ENCODE measurements at places on chromosomes 7 and 10. TPM values are rescaled to one million over a fixed set of nuclear protein-coding genes. Genes with fewer than 3 reads are reported as not detected.

DNA sequence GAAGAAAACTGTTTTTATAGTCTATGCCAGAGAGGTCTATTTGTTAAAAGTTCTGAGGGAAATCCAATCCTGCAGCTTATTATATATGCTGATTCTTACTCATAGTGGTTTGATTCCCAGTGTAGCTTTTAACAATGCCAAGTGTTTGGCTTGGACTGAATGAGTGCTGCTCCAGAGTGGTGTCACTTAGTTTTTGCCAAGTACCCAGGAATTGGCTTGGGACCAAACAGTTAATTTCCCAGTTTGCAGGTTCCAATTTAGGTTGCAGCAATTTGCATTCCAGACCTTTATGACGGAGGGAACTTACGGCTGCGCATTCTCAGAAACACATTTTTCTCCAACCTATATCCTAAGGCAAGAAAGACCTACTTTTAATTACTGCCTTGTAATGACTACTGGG, 32.4 kb downstream of the NSUN6 start:
- H3K4me1 ChIP-seq, result peaks cover 19% of the 10 kb centered on the region
- H3K36me3 ChIP-seq, result peaks cover 18% of the 10 kb centered on the region
- H3K4me3 ChIP-seq, result no peak overlapping the region
- no peak overlapping the region for H3K27ac ChIP-seq
- DNase-seq, result no peak
- H3K27me3 ChIP-seq, result no peaks in the 10 kb centered on the region

DNA sequence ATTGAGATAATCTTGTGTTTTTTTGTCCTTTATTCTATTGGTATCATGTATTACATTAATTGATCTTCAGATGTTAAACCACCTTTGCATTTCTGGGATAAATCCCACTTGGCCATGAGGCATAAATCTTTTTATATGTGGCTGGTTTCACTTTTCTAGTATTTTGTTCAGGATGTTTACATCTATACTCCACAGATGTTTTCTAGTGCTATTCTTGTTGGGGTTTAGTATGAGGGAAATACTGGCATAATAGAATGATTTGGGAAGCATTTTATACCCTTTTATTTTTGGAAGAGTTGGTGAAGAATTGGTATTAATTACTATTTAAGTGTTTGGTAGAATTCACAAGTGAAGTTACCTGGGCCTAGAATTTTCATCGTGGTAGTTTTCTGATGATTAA, 41.8 kb upstream of the CCNY start:
- H3K4me3 ChIP-seq, result no peak overlapping the region
- H3K36me3 ChIP-seq, result no peaks in the 10 kb centered on the region
- DNase-seq, result no peak
- H3K27ac ChIP-seq, result no peak overlapping the region
- no peaks in the 10 kb centered on the region for H3K4me1 ChIP-seq
- H3K27me3 ChIP-seq, result no peaks in the 10 kb centered on the region

GRCh38 chr10:46524472-46525176, 31.8 kb downstream of the GPRIN2 start:
- no peak overlapping the region for H3K27ac ChIP-seq
- H3K36me3 ChIP-seq, result no peaks in the 10 kb centered on the region
- H3K4me1 ChIP-seq, result no peaks in the 10 kb centered on the region

DNA sequence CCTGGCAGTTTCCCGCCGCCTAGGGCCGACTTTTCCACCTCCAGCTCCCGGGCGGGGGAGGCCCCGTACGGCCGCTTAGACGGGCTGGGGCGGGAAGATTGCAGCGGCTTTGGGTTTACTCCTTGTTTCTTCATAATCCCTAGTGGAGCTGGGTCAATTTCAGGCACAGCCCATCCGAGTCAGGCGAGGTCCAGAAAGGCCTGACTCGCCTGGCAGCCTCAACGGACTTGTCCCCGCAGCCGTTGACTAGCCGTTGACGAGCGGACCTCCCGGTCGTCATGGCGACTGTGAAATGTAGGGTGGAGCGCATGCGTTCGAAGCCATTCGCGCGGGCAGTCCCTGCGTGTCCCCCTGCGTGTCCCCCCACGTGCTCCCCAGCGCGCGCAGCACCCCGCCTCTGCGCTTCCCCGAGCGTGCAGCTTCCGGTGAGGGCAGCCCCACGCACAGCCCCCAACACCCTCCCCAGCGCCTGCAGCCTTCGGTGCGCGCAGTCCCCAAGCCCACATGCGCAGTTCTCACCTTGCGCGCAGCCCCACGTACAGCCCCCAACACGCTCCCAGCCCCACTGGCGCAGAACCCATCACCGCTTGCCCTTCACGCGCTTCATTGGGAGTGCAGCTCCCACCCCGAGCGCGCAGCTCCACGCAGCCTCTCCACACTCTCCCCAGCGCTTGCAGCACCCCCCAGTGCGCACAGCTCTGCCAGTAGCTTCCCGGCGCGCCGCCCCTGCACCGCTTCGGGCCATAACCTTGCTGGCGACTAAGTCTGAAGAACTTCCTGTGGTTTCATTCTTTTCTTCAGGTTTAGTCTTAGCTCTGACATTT, 67.8 kb downstream of the TBX20 start:
- peak overlapping the region; percentile 86 for H3K4me3 ChIP-seq
- H3K27me3 ChIP-seq, result peaks cover 31% of the 10 kb centered on the region
- peaks cover 16% of the 10 kb centered on the region for H3K4me1 ChIP-seq
- no peak for DNase-seq
- H3K36me3 ChIP-seq, result no peaks in the 10 kb centered on the region

- H3K27me3 ChIP-seq, result peaks cover 14% of the 10 kb centered on the region
- no peak overlapping the region for H3K27ac ChIP-seq
- peak; percentile 53 for DNase-seq
Measured at GRCh38 chr10:122911889-122912484, 1.6 kb downstream of the FAM24A start.

DNA sequence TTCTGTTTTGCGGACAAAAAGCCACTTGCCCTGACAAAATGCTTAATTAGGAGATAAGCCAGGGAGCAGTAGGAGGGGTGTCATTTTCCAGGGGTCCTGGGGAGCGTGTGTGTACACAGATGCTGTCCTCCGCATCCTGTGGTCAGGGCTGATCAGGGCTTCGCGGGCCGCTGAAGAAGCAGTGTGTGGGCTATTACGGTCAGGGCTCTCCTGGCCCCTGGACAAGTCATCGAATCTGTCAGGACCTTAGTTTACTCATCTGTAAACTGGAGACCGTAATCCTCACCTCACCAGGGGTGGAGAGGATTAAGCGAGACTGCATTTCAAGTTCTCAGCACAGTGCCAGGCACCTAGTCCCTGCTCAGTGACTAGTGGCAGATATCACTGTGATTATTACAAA, 26.0 kb upstream of the MXI1 start:
- no peak overlapping the region for H3K27ac ChIP-seq
- DNase-seq, result no peak
- no peaks in the 10 kb centered on the region for H3K36me3 ChIP-seq
- no peak overlapping the region for H3K4me3 ChIP-seq
- H3K27me3 ChIP-seq, result peaks cover 22% of the 10 kb centered on the region

Gene SLC39A12
- not detected for total RNA-seq

GRCh38 chr10:96380821-96381220, 22.0 kb upstream of the OPALIN start:
- H3K4me3 ChIP-seq, result no peak overlapping the region
- H3K27ac ChIP-seq, result no peak overlapping the region
- H3K27me3 ChIP-seq, result no peaks in the 10 kb centered on the region
- peaks cover under 1% of the 10 kb centered on the region for H3K4me1 ChIP-seq
- DNase-seq, result no peak

DNA sequence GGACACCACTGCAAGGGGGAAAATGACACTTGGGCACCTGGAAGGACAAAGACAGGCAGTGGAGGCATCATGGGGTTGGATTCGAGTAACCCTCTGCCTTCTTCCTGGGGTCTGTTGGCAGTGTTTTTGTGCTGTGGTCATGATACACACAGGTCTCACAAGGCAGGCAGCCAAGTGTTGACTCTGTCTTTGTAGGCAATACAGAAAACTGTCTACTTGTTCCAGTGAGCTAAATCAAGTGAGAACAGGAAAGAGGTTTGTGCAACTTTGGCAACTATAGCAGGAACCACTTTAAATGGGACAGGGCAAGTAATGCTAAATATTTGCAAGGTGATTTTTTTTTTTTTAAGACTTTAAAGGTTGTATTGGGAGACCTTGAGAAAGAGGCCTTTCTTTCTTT, 578.6 kb upstream of the GALNT17 start:
- DNase-seq, result no peak
- H3K27ac ChIP-seq, result no peak overlapping the region
- no peak overlapping the region for H3K4me3 ChIP-seq
- H3K27me3 ChIP-seq, result no peaks in the 10 kb centered on the region

DNA sequence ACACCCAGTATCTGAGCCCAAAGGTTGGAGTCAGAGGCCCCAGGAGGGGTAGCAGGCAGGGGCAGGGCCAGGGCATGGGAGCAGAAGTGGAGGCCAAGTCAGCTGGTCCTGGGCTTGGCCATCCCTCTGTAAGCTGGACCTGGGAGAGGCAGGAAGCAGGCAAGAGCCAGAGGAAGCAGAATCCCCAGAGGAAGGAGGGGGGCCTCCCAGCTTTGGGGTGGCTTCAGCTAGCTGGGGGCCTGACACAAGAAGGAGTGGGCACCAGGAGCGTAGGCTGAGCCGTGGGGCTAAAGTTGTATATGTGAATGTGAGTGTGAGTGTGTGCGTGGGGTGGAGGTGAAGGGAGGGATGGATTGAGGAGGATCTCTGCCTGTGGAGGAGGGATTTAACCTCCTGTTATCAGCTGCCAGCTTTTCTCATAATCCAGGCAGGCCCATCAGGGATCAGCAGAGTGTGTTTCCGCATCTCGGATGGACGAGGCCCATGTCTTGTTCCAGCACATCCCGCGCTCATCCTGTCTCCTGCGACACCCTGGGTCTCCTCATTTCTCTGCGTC, 54.0 kb downstream of the NEURL1 start:
- DNase-seq, result no peak
- no peak overlapping the region for H3K4me3 ChIP-seq
- no peaks in the 10 kb centered on the region for H3K27me3 ChIP-seq

Gene NODAL
- total RNA-seq, result not detected

Gene SCART1
- 3.9 TPM for total RNA-seq

Gene SLC26A3
- total RNA-seq, result not detected

DNA sequence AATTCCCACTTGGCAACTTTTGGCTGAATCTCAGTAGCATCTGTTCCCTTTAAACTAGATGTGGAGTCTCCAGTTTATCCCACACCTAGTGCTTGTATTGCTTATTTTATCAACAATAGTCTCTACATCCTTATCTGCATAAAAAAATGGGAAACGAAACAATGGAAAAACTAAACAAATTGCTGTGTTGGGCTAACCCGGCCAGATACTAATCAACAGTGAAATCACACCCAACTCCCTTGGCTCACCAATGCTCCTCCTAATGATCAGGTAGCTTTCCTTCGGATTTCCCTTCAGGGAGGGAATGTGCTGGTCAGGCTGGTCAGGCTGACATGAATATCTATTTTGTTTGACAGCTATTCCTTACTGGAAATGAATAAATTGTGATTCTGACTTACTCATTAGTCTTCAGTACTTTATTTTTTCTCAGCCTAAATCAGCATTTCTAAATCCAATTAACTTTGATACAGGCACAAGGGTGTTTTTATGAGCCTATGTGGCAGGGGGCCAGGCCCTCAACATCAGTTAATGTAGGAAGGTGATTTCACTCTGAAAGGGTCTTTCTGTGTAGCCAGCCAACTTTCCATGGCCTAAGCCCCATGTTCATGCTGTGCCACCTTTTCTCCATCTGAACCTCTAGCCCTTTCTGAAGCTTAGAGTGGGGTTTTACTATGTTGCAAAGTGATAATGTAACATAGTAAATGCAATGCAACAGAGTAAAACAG, 170.5 kb upstream of the NPSR1 start:
- H3K36me3 ChIP-seq, result no peaks in the 10 kb centered on the region
- DNase-seq, result no peak
- H3K27me3 ChIP-seq, result no peaks in the 10 kb centered on the region
- H3K4me3 ChIP-seq, result no peak overlapping the region
- no peak overlapping the region for H3K27ac ChIP-seq
- H3K4me1 ChIP-seq, result no peaks in the 10 kb centered on the region

- no peaks in the 10 kb centered on the region for H3K27me3 ChIP-seq
- DNase-seq, result no peak
- no peaks in the 10 kb centered on the region for H3K4me1 ChIP-seq
- no peak overlapping the region for H3K27ac ChIP-seq
- H3K36me3 ChIP-seq, result no peaks in the 10 kb centered on the region
- no peak overlapping the region for H3K4me3 ChIP-seq
Measured at GRCh38 chr7:146479040-146479439, 362.4 kb downstream of the CNTNAP2 start.

Gene ITGB8
- 0.02 TPM for total RNA-seq

Gene CALY
- 0.09 TPM for total RNA-seq

GRCh38 chr10:43199088-43199683, 60.9 kb downstream of the CSGALNACT2 start:
- H3K4me3 ChIP-seq, result no peak overlapping the region
- H3K4me1 ChIP-seq, result peaks cover 7% of the 10 kb centered on the region
- no peaks in the 10 kb centered on the region for H3K27me3 ChIP-seq
- H3K27ac ChIP-seq, result no peak overlapping the region

DNA sequence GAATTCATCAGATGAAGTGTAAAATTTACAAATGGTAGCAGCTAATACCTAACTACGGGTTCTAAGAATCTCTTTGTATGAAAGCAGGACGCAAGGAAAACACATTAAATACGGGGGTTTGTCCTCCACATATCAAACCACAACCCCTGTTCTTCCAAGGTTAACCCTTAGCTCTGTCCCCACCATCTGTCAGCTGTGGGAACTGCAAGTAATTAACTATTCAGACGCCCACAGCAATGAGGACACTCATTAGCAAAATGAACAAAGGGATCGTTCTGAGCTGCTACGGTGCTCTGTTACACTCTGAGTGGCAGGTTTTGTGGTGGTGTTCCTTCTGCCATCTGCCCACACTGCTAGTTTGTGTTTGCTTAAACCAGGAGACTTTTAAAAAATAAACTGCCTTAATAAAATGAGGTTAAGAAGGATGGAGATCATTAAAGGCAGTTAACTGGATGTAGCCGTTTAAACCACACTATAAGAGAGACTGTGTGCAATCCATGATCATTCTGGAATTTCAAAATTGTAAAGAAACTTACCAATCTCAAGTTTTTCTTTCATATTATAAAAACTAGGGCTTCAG, 51.4 kb downstream of the C10orf67 start:
- H3K27ac ChIP-seq, result no peak overlapping the region
- H3K27me3 ChIP-seq, result peaks cover 39% of the 10 kb centered on the region
- peaks cover 13% of the 10 kb centered on the region for H3K4me1 ChIP-seq
- peak overlapping the region; percentile 50 for H3K4me3 ChIP-seq
- peak; percentile 49 for DNase-seq

- peak overlapping the region; percentile 7 for H3K4me3 ChIP-seq
- peaks cover 18% of the 10 kb centered on the region for H3K4me1 ChIP-seq
- no peaks in the 10 kb centered on the region for H3K27me3 ChIP-seq
Measured at GRCh38 chr7:138607216-138608126, 93.7 kb downstream of the SVOPL start.

Gene PSTK
- total RNA-seq, result 7.1 TPM

- peaks cover 5% of the 10 kb centered on the region for H3K4me1 ChIP-seq
- H3K36me3 ChIP-seq, result no peaks in the 10 kb centered on the region
- DNase-seq, result no peak
- peaks cover 25% of the 10 kb centered on the region for H3K27me3 ChIP-seq
- no peak overlapping the region for H3K27ac ChIP-seq
Measured at GRCh38 chr10:114017271-114017670, 26.4 kb upstream of the ADRB1 start.

DNA sequence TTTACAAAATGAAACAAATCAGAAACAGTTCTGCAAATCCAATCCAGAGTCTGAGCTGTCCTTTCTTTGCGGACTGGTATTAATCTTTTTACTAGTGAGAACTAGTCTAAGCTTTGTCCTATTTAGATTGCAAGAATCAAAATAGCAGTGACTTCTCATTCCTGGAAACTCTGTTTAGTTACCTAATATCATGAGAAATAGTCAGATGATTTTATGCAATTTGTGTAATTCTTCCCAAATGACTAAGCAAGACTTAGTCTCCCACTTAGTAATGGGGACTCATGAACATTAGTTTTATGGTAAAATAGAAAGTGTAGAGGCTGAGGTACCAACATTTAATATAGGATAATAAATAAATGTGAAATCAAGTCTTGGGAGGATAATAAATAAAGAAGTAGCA, 341.3 kb downstream of the DNAJB9 start:
- no peak for DNase-seq
- H3K4me1 ChIP-seq, result no peaks in the 10 kb centered on the region
- H3K36me3 ChIP-seq, result no peaks in the 10 kb centered on the region

All from activated T-cell treated with anti-CD3 and anti-CD28 coated beads, Interleukin-2, amount 50 U/mL, for 72 hours (primary cell).